ENCODE measurements at places on chromosomes 1 and 21.

DNA sequence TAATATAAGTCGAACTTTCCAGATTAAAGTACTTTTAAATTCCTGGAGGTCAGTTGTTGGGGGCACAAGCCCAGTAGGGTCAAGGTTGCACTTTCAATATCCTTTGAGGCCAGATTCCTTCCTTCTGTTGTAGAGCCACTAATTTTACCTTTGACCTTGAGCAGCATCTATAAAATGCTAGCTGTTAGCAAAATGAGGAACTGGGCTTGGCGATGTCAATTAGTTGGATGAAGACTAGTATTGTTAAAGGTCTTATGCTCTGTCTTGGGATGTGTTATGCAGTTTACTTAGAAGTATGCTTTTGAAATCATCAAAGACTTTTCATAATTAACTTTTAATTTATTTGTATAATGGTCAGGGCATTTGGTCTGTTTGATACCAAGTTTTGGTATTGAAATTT is 425.9 kb upstream of the PROX1 start:
- no peak for DNase-seq

DNA sequence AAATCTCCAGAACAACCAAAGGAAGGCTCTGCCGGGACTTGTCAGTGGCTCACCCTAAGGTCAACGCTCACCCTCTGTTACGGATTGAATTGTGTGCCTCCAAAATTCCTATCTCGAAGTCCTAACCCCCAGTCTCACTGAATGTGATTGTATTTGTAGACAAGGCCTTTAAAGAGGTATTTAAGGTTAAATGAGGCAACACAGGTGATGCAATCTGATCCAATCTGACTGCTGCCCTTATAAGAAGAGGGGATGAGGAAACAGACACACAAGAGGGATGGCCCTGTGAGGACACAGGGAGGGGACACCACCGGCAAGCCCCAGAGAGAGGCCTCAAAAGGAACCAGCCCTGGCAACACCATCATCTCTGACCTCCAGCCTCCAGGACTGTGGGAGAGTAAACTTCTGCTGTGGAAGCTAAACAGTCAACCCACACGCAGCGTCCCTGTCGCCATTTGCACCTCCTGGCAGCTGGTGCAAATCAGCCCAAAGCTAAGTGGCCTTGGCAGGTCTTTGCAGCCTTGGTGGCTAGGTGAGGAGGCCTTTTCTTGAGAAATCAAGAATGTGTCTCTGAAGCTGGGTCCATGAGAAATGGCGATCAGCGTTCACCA is 24.2 kb downstream of the UBASH3A start:
- DNase-seq: no peak

GRCh38 chr1:5637171-5637570 is 355.1 kb downstream of the NPHP4 start:
- DNase-seq: no peak

DNA sequence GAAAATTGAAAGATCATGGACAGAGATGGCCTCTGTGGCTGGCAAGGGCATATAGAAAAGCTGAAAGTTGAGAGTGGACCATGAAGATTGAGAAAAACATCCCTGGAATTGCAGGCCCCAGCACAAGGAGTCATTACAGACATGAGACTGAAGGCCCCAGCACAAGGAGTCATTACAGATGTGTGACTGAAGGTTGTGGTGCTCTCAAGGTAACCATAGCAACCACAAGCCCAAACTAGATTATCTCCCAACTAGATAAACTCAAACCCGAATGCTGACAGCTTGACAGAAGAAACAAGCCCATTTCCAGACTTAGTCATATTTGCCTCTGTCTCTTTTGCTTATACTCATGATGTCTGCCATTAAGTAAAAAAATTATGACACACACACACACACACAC is 1252.1 kb upstream of the ADGRL4 start:
- DNase-seq: no peak

- DNase-seq: no peak
These were observed 458.0 kb upstream of the VAMP3 start for GRCh38 chr1:7313081-7313546.

GRCh38 chr1:193342811-193343210 is 156.4 kb upstream of the B3GALT2 start:
- no peak for DNase-seq

- DNase-seq: no peak
These were observed 36.0 kb upstream of the DISC1 start for GRCh38 chr1:231590453-231591198.

DNA sequence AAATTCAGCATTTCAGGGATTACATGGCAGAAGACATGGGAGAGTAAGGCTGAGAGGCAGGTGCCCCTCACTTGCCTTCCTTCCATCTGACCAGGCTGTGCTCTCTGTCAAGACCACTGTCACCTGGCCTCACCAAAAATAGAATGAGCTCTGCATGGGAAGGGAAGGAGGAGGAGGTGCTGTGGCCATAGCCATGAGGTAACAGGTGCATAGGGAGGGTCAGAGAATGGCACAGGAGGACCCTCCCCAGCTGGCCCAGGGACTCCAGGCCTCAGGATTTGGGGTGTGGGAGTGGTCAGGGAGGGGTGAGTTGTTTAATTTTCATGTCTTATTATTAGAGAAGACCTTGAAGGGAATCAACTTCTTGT is 192.3 kb downstream of the FCRL5 start:
- no peak for DNase-seq
